ENCODE measurements at places on chromosomes 1 and 21.

- DNase-seq = no peak
Measured at GRCh38 chr1:109616391-109616790, 3.0 kb downstream of the GNAT2 start.

GRCh38 chr1:10014016-10014415 is 17.0 kb downstream of the RBP7 start:
- no peak for DNase-seq

- no peak for DNase-seq
Measured at GRCh38 chr1:86472152-86472551, 3.4 kb downstream of the CLCA1 start.

DNA sequence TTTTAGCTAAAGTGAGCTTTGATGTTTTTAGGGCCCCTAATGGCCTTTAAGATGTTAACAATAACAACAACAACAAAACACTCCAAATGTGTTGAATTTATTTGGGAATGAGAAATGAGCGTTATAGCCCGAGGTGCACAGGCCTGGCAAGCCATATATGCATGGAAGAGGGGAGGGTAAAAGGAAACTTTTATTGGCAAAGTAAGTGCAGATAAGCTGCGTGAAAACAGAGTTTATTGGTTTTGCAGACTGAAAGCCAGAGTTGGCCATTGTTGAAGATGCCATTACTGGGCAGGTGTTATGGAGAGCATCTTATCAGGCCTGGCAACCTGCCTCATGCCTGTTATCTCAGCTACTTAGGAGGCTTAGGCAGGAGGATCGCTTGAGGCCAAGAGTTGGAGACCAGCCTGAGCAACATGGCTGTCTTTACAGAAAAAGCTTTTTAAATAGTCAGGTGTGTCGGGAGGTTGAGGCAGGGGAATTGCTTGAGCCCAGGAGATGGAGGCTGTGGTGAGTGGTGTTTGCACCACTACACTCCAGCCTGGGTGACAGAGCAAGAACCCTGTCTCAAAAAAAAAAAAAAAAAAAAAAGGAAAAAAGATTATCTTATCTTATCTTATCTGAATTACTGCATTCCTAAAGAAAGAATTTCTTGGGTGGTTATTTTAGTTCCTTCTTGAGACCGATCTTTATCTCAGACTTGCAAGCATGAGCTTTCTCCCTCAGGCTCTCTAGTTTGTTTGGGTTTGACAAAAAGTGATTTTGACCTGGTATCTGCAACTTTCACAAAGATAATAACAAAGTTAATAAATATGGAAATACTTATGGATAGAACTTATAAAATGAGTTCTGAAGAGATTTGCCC is 1.7 kb downstream of the PATJ start:
- no peak for DNase-seq

DNA sequence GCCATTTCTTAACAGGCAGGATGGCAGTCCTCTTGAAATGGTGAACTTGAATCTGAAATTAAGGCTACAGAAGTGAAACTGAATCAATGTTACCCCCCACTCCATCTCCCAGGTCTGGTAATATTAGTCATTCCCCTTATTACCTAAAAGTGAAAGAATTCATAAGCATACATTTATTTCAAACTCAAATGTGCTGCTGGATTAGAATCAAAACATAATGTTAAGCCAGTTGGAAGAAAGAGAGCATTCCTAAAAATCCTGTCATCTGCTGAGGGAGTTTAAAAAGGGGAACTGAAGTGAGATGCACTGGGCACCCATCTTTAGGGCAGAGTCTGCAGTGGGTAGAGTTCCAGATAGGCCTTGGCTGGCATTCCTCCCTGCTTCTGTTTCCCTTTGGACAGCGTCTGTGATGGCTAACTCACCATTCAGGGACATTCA is 17.4 kb downstream of the KIAA0319L start:
- DNase-seq = no peak

DNA sequence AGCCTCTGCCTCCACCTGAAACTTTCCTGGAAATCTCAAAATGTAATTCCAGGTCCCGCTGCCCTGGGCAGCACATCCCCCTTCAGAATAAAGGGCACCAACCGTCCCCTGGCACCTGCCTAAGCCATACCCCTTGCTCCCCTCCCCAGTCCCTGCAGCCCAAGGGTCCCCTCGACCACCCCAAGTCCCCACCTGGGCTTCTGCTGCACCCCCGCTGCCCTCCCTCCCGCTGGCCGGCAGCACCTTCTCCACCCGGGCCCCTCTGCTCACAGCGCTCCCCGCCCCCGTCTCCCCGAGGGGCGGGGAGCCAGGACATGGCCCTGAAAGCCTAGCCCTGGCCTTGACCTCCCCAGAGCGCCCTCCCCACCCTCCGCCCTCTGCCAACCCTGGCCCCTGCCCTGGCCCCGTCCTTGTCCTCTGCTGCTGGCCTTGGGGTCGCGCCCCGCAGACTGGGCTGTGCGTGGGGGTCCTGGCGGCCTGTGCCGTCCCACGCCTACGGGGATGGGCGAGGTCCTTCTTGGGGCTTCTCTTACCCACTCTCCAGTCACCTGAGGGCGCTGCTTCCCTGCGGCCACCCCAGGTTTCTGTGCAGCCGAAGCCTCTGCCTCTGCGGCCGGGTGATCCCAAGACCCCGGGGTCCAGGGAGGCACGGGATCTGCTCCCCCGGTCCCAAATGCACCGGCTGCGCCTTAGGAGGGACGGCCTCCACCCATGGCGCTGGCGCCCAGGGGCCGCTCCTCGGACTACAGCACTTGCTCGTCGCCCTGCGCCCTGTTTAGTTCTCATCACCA is 41.7 kb downstream of the WDR4 start:
- no peak for DNase-seq

GRCh38 chr1:24384251-24385090 is 29.1 kb downstream of the STPG1 start:
- DNase-seq = no peak

GRCh38 chr1:230140221-230141020 is 73.4 kb downstream of the GALNT2 start:
- no peak for DNase-seq

DNA sequence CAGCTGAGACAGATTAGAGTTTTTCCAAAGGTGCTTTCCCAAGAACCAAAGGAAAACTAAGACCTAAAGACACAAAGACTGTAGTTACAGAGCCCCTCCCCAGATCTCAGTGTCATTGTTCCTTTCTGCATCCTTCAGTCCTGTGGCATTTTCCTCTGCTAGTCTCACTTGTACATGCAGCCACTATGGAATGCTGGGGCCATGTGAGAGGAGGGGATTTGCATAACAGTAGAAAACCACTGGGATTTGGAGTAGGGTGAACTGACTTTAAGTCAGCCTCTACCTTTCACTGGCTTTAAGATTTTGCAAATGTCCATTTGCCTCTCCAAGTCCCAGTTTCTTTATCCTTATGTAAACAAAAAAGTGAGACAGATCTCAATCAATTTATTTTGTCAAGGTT is 119.4 kb upstream of the F3 start:
- DNase-seq = no peak

- DNase-seq = no peak
Measured at GRCh38 chr21:24729568-24729967, 877.7 kb downstream of the MRPL39 start.

DNA sequence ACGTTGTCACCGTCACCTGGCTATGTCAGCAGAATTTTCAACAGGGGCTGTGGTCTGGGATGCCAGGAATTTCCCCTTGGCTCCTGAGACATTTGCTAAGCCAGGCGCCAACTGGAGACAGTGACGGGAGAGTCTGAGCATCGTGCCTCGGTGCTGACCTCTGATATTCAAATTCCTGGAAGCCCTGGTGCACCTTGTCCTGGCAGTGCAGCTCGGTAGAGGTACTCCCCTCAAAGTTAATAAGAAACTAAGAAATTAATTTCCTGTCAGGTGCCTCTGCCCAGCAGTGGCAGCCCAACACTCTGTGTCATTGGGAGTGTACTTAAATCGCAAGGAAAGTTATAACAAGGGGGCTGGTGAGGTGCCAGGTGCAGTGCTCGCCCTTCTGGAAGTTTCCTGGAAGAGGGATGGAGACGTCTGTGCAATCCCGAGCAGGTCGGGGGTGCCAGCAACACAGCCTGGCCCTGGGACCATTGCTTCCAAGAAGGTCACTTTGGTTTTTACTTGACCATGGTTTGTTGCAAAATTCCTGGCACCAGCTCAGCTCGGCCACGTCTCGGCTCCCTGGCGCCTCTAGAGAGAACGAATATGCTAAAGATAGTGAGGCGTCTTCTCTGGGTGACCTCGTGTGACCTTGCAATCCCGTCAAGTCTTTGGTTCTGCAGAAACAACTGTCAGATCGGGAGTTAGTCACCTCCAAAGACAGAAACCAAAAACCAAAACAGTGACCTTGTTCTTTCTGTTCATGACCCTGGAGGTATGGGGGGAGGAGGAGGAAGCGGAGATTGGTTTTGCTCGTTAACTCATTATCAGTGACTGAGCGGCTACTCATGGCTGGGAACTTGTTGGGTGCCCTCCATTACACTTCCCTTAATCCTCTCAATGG is 149.5 kb upstream of the VAMP3 start:
- DNase-seq = no peak

- no peak for DNase-seq
Measured at GRCh38 chr1:47926461-47926999, 70.7 kb downstream of the TRABD2B start.

DNA sequence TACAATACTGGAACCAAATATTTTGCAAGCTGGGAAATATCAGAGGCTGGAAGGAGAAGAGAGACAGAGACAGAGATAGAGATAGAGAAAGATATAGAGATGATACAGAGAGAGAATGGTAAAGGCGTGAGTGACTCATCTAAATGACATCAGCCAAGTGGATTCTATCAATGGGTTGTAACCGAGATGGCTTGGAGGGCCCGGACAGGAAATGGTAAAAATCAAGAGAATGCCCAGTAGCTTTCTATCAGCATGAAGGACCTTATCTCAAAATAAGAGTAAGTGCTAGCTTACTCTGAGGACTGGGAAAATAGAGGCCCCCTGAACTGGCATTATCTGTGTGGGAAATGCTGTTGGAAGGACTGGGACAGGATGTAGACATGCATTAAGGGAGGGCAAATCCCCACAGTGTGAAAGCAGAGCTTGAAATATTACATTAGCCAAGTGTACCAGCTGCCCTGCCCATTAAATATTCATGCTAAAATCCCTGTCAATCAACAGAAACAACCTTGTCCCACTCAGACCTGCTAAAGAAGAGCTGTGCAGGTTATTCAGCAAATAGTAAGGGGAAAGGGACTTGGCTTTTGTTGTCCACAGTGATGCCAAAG is 76.6 kb upstream of the ZNF644 start:
- no peak for DNase-seq

DNA sequence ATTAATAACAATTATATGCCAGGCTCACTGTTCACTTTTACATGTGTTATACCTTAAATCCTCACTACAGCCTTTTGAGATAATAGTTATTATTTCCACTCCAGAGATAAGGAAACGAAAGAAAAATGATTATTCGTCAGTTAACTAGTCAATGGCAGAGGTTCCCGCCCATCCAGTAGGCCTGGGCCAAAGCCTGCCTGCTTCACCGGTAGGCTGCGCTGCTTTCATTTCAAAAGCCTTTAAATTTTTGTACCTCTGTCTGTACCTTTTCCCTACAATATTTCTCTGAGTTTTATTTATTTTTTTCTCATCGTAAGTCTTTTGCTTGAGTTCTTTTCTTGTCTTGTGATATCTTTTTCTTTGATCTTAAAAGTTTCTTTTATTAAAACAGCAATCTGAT is 3.6 kb downstream of the GPR52 start:
- DNase-seq = no peak

- no peak for DNase-seq
Measured at GRCh38 chr21:25581582-25581981, 25.7 kb downstream of the MRPL39 start.

- DNase-seq = no peak
Measured at GRCh38 chr1:110430901-110431300, 20.0 kb upstream of the PROK1 start.

DNA sequence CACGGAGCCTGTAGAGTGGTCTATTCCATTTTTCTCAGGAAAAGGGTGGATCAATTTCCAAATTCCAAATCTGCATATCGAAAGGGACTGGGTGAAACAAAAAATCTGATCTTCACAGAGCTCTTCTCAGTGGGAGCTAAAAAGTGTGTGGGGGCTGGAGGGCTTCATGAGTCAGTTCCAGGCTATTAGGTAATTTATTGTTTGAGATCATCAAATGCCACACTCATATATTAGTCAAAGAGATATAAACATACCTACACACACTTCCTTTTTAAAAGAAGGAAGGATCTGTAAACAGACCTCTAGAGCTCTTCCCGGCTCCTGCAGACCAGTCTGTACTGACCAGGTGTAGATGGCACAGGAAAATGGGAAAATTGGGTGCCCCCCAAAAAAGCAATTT is 175.4 kb downstream of the ZBTB18 start:
- no peak for DNase-seq

- no peak for DNase-seq
Measured at GRCh38 chr21:31334648-31335121, 9.4 kb downstream of the TIAM1 start.

DNA sequence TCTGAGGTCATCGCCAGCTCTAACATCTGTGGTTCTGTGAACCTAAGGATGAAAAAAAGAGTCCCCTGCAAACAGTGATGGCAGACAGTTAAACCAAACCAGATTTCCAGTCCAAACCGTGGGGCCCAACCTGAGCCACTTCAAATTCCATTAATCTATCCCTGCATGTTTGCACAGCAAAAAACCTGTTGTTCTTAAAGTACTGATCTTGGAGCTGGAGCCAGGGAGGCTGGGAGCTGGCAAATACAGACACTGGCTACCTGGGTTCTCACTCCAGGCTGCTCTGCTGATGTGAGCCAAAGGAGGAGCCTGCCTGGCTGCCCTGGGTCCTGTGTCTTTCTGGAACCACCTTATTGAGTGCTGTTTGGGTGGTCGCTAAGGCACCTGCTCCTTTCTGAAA is 16.4 kb downstream of the LDLRAD1 start:
- DNase-seq = peak; percentile 34

- DNase-seq = no peak
Measured at GRCh38 chr1:153698923-153699714, 20.6 kb downstream of the NPR1 start.

DNA sequence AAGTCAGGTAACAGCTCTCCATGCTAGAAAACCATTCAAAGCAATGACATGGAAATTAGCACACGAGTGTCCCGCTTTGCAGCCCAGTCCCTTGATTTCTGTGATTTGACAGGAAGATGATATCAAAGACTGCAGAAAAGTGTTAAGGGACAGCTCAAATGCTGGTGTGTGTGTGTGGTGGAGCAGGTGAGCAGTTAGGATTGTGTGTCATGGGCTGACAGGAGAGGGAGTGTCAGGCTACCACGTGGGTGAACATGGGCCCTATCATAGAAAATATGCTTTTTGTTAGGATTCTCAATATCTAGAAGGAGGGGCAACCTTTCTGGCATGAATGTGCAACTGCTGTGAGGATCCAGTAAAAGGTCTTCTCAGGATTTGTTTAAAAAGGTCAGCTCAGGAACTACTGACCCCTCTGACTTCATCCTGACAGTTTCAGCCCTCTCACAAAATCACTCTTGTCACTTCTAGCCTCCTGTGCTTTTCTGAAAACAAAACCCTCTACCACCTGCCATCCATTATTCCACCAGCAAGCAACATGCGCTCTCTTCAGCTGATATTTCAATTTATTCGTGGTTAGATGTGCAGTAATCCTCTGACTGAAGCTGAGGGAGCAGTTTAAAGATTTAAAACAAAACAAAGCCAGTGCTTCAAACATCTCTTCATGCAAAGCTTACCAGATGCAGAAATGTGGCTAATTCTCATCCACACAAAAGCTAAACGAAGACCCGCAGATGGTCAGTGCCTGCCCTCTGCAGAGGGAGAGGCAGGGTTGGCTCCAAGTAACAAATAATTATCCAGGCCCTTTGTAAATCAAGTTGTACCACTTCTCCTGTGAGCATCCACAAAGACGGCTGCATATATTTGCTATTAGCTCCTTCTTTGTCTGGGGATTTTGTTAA is 397.9 kb downstream of the PTBP2 start:
- DNase-seq = no peak

GRCh38 chr1:111733992-111734341 is 5.2 kb downstream of the INKA2 start:
- no peak for DNase-seq

- DNase-seq = peak; percentile 56
Measured at GRCh38 chr21:31558189-31558961, 101.1 kb upstream of the SOD1 start.

All from DMS79 (cell line).